GM23248 (cell line): ENCODE measurements at places on chromosomes 2 and 18. TPM values are rescaled to one million over a fixed set of nuclear protein-coding genes. Genes with fewer than 3 reads are reported as not detected.

Gene SIX2
- total RNA-seq, result 0.63 TPM in 1 of 2 replicates, not detected in the other

Gene FTCDNL1
- total RNA-seq, result 0.13 and 0.65 TPM in 2 replicates

Gene HOXD13
- total RNA-seq, result 1.0 and 3.8 TPM in 2 replicates

Gene GTF3C2
- total RNA-seq, result 22.6 and 43.1 TPM in 2 replicates

Gene HAAO
- total RNA-seq, result not detected in 2 replicates

Gene RAB10
- total RNA-seq, result 86.7 and 97.4 TPM in 2 replicates

Gene HOXD9
- total RNA-seq, result 4.2 and 7.0 TPM in 2 replicates

Gene G6PC2
- total RNA-seq, result not detected in 2 replicates

Gene SERPINB2
- total RNA-seq, result 6.1 and 13.0 TPM in 2 replicates

Gene RRM2
- total RNA-seq, result 17.6 and 23.5 TPM in 2 replicates

Gene NYAP2
- total RNA-seq, result not detected in 2 replicates

Gene WDR75
- total RNA-seq, result 30.5 and 44.1 TPM in 2 replicates

Gene CPLX4
- not detected in 2 replicates for total RNA-seq

Gene TTN
- total RNA-seq, result not detected in 2 replicates

Gene NCKAP5
- 0.65 and 1.5 TPM in 2 replicates for total RNA-seq

Gene TRABD2A
- total RNA-seq, result 5.0 and 5.7 TPM in 2 replicates

Gene GALNT14
- 1.4 and 3.5 TPM in 2 replicates for total RNA-seq

Gene DSC2
- total RNA-seq, result not detected in 2 replicates

Gene CDK15
- total RNA-seq, result 1.3 and 3.2 TPM in 2 replicates

Gene PID1
- total RNA-seq, result 4.9 and 5.9 TPM in 2 replicates

Gene EMX1
- total RNA-seq, result not detected in 2 replicates

Gene CFAP65
- not detected in 2 replicates for total RNA-seq

Gene INPP5D
- not detected in 2 replicates for total RNA-seq

Gene STPG4
- not detected in 2 replicates for total RNA-seq

Gene CRYBA2
- not detected in 2 replicates for total RNA-seq

Gene ABCB6
- 25.3 and 35.7 TPM in 2 replicates for total RNA-seq

Gene OR6B2
- not detected in 2 replicates for total RNA-seq

Gene LYPD6B
- 3.9 and 6.8 TPM in 2 replicates for total RNA-seq

Gene TSN
- 65.7 and 79.0 TPM in 2 replicates for total RNA-seq

Gene COL3A1
- total RNA-seq, result 2,141 and 2,153 TPM in 2 replicates

Gene ZFP36L2
- total RNA-seq, result 13.8 and 14.4 TPM in 2 replicates

Gene ZBTB7C
- not detected in 2 replicates for total RNA-seq

Gene QPCT
- total RNA-seq, result 37.4 and 37.5 TPM in 2 replicates

Gene DPYSL5
- total RNA-seq, result not detected in 2 replicates

Gene ANKRD23
- 0.76 and 1.1 TPM in 2 replicates for total RNA-seq

Gene TMEM200C
- total RNA-seq, result not detected in 2 replicates

Gene NAT8
- total RNA-seq, result not detected in 2 replicates

Gene SFT2D3
- 5.7 and 9.4 TPM in 2 replicates for total RNA-seq

Gene AQP12A
- total RNA-seq, result not detected in 2 replicates

Gene MAL
- not detected in 2 replicates for total RNA-seq

Gene NETO1
- not detected in 2 replicates for total RNA-seq

Gene MCFD2
- total RNA-seq, result 310 and 329 TPM in 2 replicates

Gene ATOH8
- total RNA-seq, result 40.7 and 50.1 TPM in 2 replicates

Gene BOLL
- total RNA-seq, result not detected in 2 replicates

Gene ASB1
- total RNA-seq, result 35.5 and 38.4 TPM in 2 replicates

Gene IL18R1
- 1.5 and 1.6 TPM in 2 replicates for total RNA-seq

Gene PTPRN
- total RNA-seq, result 50.5 and 54.1 TPM in 2 replicates

Gene MYOM1
- 0.65 TPM in 1 of 2 replicates, not detected in the other for total RNA-seq
